ENCODE measurements at places on chromosomes 2 and 18.
A peak's percentile ranks its signal among the peaks of the same experiment; 100 is the strongest.

- no peak for DNase-seq
These were observed 82.8 kb downstream of the GLI2 start for GRCh38 chr2:120818441-120818920.

- no peak for DNase-seq
These were observed 230.8 kb downstream of the ANAPC1 start for GRCh38 chr2:111653103-111653624.

DNA sequence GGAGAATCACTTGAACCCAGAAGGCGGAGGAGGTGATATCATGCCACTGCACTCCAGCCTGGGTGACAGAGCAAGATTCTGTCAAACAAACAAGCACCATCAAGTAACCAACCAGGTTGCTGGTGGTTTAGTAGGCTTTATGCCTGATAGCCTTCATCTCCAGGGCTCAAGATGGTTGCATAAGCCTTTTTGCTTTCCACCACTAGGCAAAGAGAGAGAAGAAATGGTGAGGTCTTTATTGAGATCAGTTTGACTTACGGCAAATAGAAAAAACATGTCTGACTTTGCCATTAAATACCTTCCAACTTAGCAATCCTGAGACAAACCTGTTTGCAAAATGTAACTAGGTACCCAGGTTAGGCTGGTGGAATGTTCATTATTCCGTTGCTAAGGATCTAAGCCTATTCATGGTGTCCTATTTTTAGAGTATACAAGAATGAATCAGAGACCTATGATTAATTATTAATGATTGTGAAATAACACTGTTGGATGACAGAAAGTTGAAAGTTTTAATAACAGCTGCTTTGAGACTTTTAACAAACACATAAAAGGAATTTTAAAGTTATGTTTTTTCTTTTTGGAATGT is 53.5 kb upstream of the SLC38A11 start:
- no peak for DNase-seq

GRCh38 chr2:64283641-64284361 is 139.6 kb upstream of the PELI1 start:
- no peak for DNase-seq

DNA sequence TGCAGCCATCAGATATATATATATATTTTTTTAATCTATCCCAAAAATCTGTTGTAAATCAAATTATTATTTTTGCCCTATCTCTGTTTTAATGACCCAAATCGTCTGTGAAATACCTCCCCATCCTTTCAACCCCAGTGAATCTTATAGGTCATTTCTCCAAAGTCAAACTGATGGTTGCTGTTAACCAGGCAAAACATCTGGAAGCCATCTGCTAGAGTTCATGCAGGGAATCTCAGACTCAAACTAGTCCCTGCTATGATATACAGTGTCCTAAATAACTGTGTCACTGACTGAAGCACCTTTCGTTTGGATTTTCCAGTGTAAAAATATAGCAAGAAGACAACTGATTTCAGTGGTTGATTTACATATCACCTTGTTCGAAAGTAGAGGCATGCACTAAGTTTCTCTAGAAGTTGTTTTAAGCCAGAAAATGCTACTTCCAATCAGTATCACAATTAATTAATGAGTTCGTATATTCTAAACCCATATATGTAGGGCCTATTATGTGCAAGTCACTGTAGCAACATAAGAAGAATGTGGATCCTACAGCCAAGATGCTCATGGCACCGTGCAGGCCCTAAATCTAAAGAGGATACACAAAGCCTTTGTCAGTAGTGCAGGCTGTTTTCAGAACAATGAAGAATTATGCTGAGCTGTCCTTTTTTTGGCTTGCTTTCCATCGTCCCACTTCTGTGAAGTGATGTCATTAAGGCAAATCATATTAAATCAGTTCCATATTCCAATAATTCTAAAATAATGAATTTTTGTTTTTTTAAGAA is 566.0 kb downstream of the STK39 start:
- DNase-seq = no peak

DNA sequence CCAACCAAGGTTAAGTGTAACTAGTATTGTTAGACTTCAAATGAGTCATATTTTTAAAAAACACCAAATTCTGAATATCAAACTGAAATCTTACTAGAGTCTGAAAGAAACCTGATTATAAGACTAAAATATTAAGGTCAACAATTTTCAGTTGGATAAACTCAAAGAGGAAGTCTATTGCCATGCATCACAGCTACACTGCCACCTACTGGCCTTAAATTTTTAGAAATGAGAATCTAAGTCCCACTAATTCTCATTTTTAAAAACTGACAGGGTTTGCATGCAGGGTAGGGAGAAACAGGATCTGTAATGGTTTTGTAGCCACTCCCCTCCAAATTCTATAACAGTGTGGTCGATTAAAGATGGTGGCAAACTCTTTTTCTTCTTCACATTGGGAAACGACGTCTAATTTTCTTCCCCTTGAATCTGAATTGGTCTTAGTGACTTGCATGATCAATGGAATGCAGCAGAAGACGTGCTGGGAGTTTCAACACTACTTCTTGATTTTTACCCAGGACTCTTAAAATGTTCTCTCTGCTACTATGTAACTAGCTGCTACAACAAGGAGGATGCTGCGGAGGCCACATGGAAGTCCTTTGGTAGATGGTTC is 176.1 kb upstream of the SESTD1 start:
- no peak for DNase-seq

DNA sequence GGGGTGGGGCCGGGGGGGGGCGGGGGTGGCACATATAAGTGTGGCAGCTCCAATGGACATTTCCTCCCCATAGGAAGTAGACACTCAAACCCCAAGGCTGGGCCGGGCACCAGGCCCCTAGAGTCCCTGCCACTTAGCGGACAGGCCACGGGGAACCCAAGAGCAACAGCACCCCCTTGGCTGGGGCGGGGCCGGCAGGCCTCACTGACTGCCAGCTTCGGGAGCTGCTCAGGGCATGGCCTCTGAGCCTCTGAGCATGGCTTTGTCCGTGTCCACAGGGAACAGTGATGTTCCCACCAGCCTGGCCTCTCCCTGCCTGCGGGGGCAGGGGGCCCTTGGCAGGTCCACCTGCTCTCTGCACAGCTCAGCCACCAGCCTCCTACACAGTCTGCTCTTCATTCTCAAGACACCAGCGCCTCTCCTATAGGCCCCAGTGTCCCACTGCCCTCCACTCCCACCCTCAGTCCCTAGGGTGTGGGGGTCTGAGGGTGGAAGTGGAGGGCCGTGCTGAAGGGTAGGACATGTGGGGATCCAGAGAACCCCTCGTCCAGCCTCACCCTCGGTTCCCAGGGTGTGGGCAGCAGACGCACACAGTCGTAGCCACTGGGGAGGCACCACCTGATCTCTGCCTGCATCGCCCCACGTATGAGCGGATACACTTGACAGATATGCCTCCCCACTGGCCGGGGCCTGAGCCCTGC is 106.7 kb downstream of the FAM210A start:
- no peak for DNase-seq

- no peak for DNase-seq
These were observed 53.8 kb downstream of the TEX44 start for GRCh38 chr2:231646476-231646875.

- DNase-seq = peak; percentile 54
These were observed 22.0 kb downstream of the SMAD7 start for GRCh38 chr18:48928787-48929186.

- no peak for DNase-seq
These were observed 200.6 kb downstream of the NAPG start for GRCh38 chr18:10726198-10727068.

- DNase-seq = no peak
These were observed 636 bp upstream of the IMMT start for GRCh38 chr2:86195808-86196387.
